ENCODE measurements at places on chromosomes 11 and 22. TPM values are rescaled to one million over a fixed set of nuclear protein-coding genes. Genes with fewer than 3 reads are reported as not detected.

DNA sequence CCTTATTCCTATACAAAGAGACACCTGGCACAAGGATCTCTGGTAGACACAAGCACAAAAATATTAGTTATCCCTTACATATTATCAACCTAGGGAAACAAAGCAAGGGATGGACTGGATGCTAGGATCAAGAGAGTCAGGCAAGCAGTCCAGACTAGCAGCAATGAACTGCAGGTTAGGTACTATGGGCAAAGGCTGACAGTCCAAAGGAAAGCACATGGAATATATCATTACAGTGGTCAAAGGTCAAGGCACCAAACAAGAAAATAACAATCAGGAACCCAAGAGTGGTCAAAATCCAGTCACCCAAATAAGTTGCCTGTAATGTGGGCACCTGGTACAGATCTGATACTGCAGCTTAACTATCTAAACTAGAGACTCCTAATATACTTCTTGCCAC, 77.7 kb downstream of the TTC28 start:
- DNase-seq = no peak

DNA sequence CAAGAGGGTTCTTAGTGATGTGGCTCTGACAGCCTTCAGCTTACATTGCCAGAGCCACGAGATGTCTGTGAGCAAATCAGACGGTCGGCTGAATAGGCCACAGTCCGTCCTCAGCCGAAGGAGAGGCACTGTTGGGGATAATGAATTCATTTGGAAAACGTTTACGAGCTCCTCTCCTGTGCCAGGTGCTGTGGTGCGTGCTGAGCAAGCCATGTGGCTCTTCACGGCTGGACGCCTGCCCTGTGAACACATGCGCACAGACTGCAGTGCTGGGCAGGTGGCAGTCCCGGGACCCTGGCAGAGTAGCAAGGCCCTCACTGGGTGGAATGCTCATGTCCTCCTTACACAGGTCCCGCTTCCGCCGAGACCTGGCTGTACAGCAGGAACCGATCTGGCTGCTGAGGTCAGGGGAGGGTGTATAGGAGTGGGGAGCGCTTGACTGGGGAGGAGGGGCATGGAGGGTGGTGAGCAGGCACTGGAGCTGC, 6.8 kb downstream of the TBC1D22A start:
- DNase-seq = no peak

Gene EMID1
- polyA plus RNA-seq = 0.22 TPM

- no peak for DNase-seq
Measured at GRCh38 chr11:61727401-61727811, 25.0 kb upstream of the MYRF start.

- DNase-seq = no peak
Measured at GRCh38 chr11:43124272-43124935, 187.4 kb upstream of the API5 start.

Gene SCUBE2
- 0.70 TPM for polyA plus RNA-seq

Gene ZNRF3
- 1.8 TPM for polyA plus RNA-seq

DNA sequence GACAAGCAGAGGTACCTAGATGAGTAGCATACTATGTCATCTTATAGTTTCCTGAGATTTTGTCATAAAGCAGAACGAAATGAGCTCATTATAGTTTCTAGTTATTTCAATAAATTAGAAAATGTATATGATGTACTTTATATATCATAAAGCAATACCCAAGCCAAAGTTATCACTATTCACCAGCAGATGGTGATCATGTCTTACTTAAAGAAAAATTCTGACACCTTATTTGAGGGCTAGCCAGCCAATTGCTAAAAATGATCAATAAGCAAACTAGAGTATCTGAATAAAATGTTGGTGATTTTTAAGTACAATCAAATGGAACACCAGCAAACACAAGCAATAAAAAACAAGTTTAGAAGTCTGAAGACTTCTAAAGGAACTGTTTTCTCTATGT, 44.1 kb downstream of the RSF1 start:
- DNase-seq = no peak

Gene KBTBD3
- polyA plus RNA-seq = 4.2 TPM

DNA sequence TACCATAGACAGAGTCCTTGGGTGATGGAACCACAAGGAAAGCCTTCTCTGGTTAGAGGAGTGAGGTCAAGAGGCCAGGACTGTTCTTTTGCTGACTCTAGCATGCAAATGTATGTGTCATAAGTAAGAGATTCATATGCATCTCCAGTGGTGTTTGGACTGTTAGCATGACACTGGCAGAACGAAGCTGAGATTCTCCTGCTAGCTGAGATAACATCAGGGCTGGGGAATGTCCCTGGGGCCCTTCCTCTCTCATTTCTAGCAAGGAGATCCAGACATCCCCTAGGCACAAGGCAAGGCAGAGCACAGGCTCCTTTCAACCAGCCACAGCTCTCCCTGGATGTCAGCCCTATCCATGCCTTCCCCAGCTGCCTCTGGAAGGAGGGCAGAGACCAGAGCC, 711.3 kb downstream of the OPCML start:
- DNase-seq = no peak

DNA sequence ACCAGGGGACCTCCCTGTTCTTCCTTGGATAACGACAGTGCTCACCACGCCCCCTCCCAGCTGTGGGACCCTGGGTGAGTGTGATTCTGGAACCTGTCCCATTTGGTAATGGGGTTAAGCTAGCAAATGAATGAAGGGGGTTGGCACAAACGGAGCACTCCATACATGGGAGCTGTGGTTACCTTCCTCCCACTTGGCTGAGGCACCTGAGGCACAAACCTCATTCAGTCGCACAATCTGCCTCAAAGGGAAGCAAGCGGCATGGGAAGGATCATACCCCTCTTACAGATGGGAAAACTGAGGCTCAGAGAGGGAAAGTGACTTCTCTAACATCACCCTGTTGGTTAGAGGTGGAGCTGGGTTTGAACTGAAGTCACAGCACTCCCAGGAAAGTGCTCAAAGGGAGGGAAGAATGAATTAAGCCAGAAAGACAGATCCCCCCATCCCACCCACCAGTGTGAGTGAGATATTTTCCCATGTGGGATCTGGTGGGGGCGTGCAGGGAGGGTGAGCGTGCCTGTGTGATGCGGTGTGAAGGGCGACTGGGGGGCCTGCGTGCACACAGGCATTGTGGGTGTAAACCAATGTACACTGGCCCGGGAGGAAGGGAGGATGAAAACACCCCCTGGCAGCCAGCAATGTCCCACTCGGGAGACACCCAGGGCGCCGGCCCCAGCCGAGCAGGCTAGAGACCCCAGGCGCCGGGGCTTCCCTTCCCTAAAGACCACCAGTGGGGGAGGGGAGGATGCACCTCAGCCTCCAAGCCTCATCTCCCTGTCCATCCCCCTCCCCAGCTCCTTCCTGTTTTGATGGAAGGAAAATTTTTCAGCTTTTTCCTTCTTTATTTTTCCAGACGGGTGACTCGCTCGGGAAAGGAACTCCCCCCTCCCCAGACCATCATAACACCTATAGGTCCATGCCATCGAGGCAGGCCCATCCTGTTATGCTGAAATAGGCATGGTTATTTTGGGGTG, 8.0 kb upstream of the PDGFB start:
- DNase-seq = no peak

GRCh38 chr11:72688929-72689328, 14.7 kb upstream of the PDE2A start:
- DNase-seq = no peak

GRCh38 chr22:43776081-43776670, 35.9 kb downstream of the EFCAB6 start:
- no peak for DNase-seq

Gene CEP57
- polyA plus RNA-seq = 9.1 TPM

Gene PNPLA5
- not detected for polyA plus RNA-seq

DNA sequence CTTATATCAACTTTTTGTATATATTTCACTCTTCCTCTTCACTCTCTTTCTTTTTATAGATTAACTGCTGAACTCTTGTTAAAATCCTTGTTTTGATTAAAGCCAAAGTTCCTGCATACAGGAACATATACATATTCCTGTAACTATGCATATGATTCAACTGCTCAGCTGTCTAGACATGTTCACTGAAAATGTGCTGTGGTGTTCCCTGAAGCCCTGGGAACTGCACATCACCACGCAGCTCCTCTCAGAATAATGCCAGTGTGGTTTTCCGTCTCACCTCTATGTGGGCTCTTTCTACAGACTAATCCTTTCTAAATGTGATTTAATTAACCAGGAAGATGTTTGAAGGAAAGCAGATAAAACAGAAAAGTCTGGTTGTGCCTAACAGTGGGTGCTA, 25.6 kb upstream of the MMP12 start:
- DNase-seq = no peak
